Fibroblast of pulmonary artery (primary cell): ENCODE measurements at places on chromosomes 13 and 19.
A peak's percentile ranks its signal among the peaks of the same experiment; 100 is the strongest.

DNA sequence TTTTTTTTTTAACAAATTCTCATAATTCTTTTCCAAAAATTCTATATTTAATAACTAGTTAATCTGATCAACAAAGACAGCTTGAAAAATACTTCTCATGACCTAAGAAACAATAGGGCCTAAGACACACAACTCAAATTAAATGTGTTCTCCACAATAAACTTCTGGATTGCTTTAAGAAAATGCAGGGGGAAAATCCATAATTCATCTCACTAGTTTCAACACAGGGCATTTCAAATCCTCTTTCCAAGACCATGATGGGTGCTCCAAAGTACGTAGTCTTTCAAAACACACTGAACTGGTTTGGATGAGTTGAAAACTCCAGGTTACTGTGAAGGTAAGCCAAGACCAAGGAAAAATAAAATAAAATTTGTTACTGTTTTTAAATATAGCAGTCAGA lies 62.6 kb downstream of the DCLK1 start:
- DNase-seq, result no peak

- no peak for DNase-seq
Observed at GRCh38 chr13:40984668-40985366, 34.3 kb downstream of the ELF1 start.

- DNase-seq, result no peak
Observed at GRCh38 chr19:30047432-30047831, 105.4 kb downstream of the URI1 start.

DNA sequence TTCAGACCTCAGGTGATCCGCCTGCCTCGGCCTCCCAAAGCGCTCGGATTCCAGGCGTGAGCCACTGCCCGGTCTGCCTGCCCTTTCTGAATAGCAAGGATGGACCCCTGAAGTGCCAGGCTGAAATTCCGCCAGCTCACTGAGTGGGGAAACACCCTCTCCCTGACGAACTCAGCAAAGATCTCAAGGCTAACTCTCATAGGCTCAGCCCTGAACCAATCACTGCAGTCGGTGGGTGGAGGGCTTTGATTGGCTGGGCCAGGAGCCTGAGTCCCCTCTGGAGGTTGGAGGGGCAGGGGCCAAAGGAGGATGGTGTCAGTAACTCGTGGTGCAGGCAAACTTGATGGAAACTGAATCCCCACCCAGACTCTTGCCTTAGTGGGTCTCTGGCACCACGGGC lies 11.2 kb upstream of the COMP start:
- no peak for DNase-seq

- DNase-seq, result peak; percentile 55
Observed at GRCh38 chr19:12527034-12527836, 24.0 kb downstream of the ZNF564 start.

DNA sequence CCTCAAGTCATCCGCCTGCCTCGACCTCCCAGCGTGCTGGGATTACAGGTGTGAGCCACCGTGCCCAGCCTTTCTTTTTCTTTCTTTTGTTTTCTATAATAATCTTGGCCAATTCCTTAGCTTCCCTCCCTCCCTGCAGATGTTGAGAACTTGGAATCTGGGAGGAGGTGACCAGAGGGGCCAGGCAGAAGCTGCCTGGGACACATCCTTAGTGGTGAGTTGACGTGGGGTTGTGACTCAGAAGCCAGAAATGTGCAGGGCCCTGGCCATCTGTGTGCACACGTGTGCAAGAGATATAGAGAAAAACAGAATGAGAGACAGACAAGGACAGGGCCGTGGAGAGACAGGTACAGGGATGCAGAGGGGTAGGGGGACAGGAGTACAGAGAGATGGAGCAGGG lies 154.3 kb downstream of the SIPA1L3 start:
- DNase-seq, result peak; percentile 78

DNA sequence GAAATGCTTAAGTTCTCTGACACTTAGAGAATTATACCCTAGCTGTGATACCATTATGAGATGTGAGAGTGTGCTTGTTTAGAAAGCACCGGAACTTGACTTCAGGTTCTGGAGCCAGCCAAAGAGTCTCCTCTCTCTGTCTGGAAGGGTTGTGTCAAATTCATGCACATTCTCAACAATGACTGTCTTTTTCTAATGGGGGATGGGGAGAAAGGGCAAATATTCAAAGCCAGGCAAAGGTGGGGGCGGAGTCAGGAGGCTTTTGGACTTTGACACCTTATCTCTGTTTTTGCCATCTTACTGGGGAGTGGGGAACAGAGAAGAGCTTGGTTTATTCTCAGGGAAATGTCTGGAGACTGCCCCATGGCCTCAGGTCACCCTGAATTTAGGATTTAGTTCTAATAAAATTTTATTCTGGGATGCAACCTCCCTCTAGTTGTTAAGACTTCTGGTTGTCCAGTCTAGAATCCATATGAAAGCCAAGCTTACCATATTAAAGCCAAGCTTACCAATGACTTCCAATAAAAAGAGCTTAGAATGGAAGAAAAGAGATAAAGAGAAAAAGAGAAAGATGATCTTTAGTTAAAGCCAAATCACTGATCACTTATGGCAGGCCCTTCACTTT lies 28.2 kb upstream of the KPNA3 start:
- no peak for DNase-seq

GRCh38 chr13:104170980-104171555 lies 1104.9 kb upstream of the SLC10A2 start:
- no peak for DNase-seq

- DNase-seq, result no peak
Observed at GRCh38 chr19:33647146-33647545, 25.4 kb downstream of the CHST8 start.

- peak; percentile 6 for DNase-seq
Observed at GRCh38 chr13:40780822-40781401, 8.5 kb upstream of the SLC25A15 start.

- DNase-seq, result no peak
Observed at GRCh38 chr13:64884976-64885375, 2345.2 kb downstream of the PCDH9 start.

GRCh38 chr13:62906896-62907295 lies 1491.2 kb upstream of the PCDH20 start:
- no peak for DNase-seq

DNA sequence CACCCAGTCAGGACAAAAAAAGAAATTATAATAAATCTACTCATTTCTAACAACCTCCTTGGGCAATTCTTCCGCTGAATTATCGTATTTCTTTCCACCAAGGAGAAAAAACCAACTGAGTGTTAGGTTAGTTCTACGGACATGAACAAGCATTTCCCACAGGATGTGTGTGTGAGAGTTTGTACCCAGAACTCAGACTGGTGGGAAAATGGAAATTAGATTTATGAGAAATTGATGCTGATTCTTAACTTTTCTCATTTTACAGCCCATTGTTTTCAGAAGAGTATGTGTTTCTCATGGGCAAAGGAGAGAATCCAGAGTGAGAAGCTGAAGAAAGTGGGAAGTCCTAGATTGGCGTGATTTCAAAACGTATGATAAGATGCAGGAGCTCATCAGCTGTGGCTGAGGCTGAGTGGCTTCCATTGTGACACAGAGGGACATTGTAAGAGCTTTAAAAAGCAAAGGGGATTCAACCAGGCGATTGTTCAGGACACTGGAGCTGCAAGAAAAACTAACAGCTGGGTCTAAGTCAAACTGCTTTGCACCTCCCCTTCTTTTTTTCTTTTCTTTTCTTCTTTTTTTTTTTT lies 184.7 kb upstream of the ARGLU1 start:
- no peak for DNase-seq

DNA sequence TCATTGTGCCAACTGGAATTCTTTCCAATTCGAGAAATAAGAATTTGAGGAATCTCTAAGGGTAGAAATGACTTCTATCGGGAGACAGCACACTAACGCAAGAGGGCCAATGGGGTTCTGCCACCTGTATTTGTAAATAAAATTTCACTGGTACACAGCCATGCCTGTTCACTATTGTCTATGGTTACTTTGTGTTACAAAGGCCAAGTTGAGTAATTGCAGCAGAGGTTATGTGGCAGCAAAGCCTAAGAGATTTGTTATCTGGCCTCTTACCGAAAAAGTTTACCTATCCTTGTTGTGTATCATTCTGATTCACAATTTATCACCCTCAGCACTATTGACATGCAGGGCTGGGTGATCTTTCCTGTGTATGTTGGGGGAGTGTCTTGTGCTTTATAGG lies 278.0 kb downstream of the KLF5 start:
- no peak for DNase-seq

- DNase-seq, result no peak
Observed at GRCh38 chr13:96527497-96527896, 437.6 kb downstream of the HS6ST3 start.

DNA sequence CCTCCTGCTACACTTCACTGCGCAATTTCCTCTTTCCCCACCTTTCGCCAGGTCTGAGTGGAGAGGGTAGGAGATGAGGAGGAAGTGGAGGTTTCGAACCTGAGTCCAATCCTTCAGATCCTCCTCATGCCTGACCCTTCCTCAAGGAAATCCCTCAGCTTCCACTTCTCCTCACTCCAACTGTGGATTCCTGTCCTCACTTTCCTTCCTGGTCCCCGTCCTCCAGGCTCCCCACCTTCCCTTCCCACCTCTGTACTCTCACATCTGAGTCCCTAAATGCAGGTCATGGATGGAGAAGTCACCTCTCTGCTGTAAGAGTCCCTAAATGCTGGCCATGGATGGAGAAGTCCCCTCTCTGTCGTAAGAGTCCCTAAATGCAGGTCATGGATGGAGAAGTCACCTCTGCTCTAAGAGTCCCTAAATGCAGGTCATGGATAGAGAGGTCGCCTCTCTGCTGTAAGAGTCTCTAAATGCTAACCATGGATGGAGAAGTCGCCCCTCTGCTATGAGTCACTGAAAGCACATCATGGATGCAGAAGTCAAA lies 3.1 kb downstream of the TMEM86B start:
- no peak for DNase-seq

DNA sequence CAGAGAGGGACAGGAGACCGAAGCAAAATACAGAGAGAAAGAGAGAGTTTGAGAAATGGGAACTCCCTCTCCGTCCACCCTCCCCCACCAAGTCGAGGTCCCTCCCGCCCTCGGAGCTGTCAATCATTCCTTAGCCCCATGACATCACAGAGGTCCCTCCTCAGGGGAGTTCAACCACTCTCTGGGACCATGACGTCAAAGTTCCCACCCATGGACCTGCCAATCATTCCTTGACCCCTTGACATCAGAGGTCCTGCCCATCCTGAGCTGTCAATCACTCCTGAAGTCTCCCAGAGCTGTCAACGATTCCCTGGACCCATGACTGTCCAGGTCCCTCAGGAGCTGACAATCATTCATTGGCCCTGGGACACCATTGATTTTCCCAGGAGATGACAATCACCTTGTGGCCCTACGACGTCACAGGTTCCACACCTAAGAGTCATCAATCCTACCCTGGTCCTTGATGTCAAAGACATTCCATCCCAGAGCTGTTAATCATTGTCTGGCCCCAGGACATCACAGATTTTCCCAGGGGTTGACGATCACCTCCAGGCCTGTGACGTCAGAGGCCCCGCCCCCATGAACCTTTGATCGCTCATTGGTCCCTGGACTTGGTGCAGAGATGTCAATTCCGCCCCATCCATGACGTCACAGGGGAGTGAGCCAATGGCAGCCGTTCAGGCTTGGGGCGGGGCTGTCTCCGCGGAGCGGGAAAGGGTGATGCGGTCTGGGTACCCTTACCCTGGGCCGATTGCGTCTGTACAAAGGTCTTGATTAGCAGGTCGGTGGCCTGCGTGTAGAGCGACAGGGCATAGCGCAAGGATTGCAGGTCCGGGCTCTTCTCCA lies 61.7 kb downstream of the COLGALT1 start:
- DNase-seq, result peak; percentile 10

- DNase-seq, result no peak
Observed at GRCh38 chr13:73372666-73373627, 314.1 kb downstream of the KLF5 start.

DNA sequence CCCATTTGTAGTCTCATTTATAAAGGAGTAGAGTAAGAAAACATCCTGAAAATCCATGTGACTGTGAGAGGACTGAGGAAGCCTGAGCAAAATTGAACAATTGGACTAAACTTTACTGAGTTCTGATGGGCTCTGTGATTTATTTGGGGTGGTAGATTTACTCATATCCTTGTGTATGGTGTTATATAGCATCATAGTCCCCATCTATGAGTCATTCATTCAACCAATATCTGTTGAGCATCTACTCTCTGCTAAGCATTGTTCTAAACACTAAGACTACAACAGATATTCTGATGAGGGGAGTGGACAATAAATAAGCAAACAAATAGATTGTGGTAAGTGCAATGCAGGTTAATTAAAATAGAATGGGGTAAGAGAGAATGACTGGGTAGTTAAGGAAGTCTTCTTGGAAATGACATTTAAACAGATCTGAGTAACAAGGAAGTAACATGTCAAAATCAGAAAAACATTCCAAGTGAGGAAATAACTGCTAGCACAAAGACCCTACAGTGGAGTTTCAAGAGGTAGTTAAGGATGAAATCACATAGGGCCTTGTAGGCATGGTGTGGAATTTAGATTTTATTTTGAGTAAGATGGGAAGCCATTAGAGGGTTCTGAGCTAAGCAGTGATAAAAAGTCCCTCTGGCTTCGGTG lies 36.3 kb upstream of the MLNR start:
- peak; percentile 16 for DNase-seq

GRCh38 chr19:2054763-2055162 lies 3.7 kb upstream of the MKNK2 start:
- DNase-seq, result no peak

GRCh38 chr13:104057861-104058260 lies 991.6 kb upstream of the SLC10A2 start:
- DNase-seq, result no peak

GRCh38 chr13:68099631-68100030 lies 869.5 kb upstream of the PCDH9 start:
- peak; percentile 33 for DNase-seq

GRCh38 chr13:62250501-62251201 lies 835.0 kb upstream of the PCDH20 start:
- peak; percentile 4 for DNase-seq

DNA sequence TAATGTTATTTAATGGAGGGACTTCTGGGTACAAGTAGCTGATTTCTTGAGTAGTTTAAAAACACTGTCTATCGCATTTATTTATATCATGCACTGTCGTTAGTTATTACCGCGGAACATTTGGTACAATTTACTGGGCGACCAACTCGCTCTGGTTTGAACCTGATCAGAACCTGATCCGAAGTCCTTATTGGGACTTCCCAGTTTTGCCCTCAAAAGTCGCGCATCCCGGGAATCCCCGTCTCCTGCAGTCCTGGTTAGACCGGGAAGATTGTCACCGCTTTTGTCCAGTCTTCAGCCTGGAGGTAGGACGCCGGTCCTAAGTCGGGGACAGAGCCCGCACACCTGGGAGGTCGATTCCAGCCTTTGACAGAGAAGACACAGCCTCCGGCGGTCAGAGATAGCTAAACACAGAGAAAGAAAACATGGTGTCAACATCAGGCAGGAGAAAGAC lies 694 bp downstream of the CLN5 start:
- peak; percentile 27 for DNase-seq

DNA sequence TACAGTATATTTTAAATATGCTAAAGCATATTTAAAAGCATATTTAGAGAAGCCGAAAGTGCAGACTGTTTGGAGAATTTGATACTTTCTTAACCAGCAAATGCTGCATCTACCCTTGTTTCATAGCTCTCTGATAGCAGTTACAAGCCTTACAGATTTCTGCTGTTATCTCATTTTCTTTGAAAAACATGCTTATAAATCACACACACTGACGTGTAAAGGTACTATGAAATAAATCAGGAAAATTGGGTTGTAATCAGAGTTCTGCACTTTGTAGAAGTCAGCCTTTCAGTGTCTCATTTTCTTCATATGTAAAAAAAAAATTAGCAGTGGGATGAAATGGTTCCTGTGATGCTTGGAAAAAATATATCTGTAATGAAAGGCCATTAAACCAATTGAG lies 1432.4 kb upstream of the ATXN8OS start:
- DNase-seq, result no peak
